ENCODE measurements at places on chromosomes 5 and 9.
A peak's percentile ranks its signal among the peaks of the same experiment; 100 is the strongest.

DNA sequence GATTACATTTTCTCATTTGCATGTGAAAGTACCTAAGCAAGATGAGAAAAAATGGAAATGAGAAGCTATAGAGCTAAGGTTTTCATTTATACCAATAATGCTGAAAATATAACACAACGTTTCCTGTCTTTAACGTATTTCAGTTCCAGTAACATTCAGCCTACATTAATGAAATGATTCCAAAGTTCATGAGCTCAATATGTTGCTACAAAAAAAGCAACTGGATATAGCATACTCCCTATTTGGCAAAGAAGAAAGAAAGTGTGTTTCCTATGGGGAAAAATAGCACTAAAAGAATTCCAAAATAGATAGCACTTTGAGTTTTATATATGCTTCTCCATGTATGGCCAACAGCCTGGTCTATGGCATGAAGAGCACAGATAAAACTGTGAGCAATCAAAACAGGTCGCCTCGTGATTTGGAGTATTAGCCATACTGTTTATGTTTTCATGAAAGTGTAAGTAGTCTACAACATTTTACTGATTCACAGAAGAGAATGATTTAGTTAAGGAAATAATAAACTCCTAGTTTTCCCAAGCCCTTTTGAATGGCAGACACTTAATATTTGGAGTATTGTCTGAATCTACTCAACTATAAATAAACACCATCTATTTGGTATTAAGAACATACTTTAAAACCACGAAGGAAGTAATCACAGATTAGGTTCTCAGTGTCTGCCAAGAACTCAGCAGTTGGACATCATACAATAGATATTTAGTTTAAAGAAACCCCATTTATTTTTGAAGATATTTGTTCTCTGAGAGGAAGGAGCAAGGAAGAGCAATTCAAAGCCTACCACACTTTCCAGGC, 258.7 kb upstream of the RASA1 start:
- no peak for DNase-seq

GRCh38 chr9:31394015-31394473, 990.4 kb upstream of the ACO1 start:
- no peak for DNase-seq

GRCh38 chr9:126578029-126578428, 35.7 kb upstream of the LMX1B start:
- no peak for DNase-seq

GRCh38 chr9:122239722-122240121, 11.0 kb upstream of the LHX6 start:
- DNase-seq, result no peak

- DNase-seq, result no peak
Observed at GRCh38 chr9:114452219-114453165, 52.8 kb downstream of the WHRN start.

- no peak for DNase-seq
Observed at GRCh38 chr5:1053391-1054017, 44.9 kb downstream of the NKD2 start.

GRCh38 chr5:121675924-121676323, 175.8 kb upstream of the FTMT start:
- DNase-seq, result no peak

GRCh38 chr9:136407911-136408310, 2.5 kb downstream of the ENTR1 start:
- no peak for DNase-seq

DNA sequence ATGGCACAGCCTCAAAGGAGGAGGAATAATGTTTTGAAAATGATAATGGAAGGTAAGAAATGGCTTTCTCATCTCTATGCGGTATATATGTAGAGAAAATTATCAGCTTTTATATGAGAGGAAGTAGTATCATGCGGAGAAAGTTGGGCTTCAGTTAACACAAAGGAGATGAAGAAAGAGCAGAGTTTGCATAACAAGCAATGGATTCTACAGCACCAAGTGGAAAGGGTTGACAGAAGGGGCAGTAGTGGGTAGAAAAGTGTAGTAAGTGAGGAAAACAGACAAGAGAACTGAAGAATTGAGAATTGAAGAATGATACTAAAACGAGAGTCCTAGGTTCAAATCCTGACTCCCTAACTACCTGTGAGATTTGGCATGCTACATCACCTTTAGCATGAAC, 51.0 kb downstream of the GNG10 start:
- DNase-seq, result no peak

DNA sequence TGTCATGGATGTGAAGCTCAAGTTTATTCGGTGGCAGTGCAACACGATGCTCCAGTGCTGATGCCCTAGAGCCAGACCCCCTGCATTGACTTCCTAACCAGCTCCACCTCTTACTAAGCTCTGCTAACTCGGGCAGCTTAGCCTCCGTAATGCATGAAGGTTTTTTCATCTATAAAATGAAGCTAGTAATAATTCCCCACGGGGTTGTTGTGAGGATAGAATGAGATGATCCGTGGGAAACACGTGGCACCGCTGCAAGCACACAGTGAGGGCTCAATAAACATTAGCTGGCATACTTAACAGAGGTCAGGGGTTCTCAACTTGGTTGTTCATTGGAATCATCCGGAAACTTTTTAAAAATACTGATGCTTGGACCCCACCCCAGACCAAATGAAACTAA, 6.8 kb downstream of the ENC1 start:
- DNase-seq, result no peak

- DNase-seq, result no peak
Observed at GRCh38 chr5:116388564-116389258, 185.9 kb downstream of the SEMA6A start.

- DNase-seq, result no peak
Observed at GRCh38 chr9:114757395-114757794, 48.4 kb downstream of the TNFSF15 start.

- peak; percentile 45 for DNase-seq
Observed at GRCh38 chr9:136403538-136403914, 3.6 kb upstream of the SNAPC4 start.

DNA sequence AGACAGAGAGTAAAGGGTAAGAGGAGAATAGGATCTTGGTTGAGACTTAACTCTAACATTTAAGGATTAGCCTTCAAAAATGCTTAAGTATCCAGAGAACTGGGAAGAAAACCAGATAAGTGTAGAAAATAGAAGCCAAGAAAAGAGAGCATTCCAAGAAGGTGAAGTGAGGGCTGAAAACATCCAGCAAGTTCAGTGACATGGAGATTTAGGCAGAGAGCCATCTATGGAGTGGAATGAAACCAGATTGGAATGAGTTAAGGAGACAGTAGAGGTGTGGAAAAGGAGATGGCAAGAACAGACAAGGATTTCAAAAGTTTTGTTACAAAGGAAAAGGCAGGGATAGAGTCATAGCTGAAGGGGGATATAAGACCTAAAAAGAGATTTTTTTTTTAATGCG, 188.1 kb downstream of the TRPM3 start:
- DNase-seq, result no peak

- DNase-seq, result no peak
Observed at GRCh38 chr9:98977246-98977714, 33.6 kb downstream of the COL15A1 start.

- DNase-seq, result no peak
Observed at GRCh38 chr9:91813176-91813795, 136.7 kb downstream of the ROR2 start.

GRCh38 chr9:129327552-129328328, 149.7 kb upstream of the IER5L start:
- no peak for DNase-seq

GRCh38 chr5:110536120-110537115, 190.1 kb downstream of the TMEM232 start:
- DNase-seq, result no peak

GRCh38 chr5:8676695-8677094, 807.7 kb downstream of the MTRR start:
- DNase-seq, result no peak

- no peak for DNase-seq
Observed at GRCh38 chr5:32677023-32677422, 34.1 kb upstream of the NPR3 start.

- DNase-seq, result no peak
Observed at GRCh38 chr5:32283539-32284377, 29.0 kb downstream of the MTMR12 start.

- no peak for DNase-seq
Observed at GRCh38 chr9:37466037-37466709, 923 bp upstream of the ZBTB5 start.

DNA sequence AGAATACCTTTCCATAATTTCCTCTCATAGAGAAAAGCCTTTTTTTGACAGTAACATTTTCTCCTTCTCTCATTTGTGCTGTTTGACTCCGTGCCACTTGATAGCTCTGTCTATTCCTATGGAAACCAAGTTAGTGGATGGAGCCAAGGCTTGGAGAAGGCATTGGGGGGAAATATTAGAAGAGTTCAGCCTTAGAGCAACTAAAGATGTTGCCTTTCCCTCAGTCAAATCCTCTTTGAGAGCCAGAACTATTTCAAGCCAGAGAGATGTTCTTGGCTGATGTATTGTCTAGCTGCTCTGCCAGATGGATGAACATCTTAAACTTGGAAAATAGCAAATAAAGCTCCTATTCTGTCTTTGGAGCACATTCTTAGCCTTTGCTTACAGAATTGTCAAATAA, 112.4 kb downstream of the INVS start:
- DNase-seq, result no peak

GRCh38 chr9:83477571-83477970, 60.6 kb downstream of the FRMD3 start:
- no peak for DNase-seq

- no peak for DNase-seq
Observed at GRCh38 chr9:136840877-136841645, 1.2 kb upstream of the AJM1 start.

DNA sequence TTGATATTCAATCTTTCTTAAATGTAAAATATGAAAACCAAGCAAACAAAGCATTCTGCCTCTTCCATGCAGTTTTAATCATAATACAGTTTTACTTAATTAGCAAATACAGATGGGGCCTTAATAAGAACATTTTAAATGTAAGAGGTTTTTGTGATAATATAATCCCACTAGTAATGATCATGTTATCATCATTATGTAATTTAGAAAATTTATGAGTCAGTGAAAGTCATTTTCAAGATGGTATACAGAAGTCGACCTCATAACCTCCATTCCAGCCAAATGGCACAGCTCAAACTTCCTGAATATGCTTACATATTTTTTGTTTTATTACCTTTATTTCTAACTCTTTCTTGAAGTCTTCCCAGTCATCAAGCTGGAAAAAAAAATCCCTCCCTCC, 102.2 kb upstream of the GNA14 start:
- no peak for DNase-seq

GRCh38 chr5:44089424-44090144, 299.6 kb downstream of the FGF10 start:
- DNase-seq, result no peak

- no peak for DNase-seq
Observed at GRCh38 chr5:52774005-52774410, 13.7 kb upstream of the ITGA1 start.

GRCh38 chr5:108762660-108763059, 15.0 kb downstream of the FER start:
- no peak for DNase-seq

- no peak for DNase-seq
Observed at GRCh38 chr9:136051453-136051836, 43.6 kb downstream of the NACC2 start.

GRCh38 chr5:179217356-179217755, 127.9 kb downstream of the ADAMTS2 start:
- no peak for DNase-seq

DNA sequence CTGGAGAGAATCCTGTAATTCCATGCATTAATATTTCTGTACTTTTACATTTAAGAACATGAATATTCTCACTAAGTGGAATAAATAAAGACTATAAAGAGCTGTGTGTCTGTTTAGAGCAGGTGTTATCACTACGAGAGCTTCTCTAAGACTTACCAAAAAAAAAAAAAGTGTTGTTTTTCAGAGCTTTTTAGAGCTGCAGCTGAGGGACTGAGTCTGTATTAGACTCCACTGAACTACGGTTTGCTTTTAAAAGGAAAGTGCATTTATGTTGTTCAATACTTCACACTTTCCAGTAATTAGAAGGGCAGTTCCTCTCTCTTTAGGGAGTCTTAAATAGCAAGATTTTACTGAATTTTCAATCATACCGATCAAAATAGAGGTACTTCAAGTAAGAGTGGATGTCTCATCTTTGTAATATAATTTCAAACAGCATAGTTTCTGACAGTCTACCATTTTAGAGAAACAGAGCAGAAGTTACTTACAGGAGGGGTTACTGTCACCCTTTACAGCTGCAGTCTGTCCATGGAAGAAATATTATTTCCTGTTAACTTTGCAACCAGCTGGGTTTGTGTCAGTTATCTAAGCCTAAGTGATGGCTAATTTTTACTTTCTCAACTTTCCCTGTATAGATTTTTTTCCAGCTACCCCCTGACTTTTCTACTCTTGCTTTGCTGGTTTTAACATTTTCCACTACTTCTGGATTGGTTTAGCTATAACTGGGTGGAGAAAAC, 2.4 kb downstream of the SYK start:
- no peak for DNase-seq

GRCh38 chr5:180329138-180329435, 24.0 kb downstream of the GFPT2 start:
- no peak for DNase-seq

- no peak for DNase-seq
Observed at GRCh38 chr5:168818558-168818957, 239.4 kb upstream of the PANK3 start.

GRCh38 chr9:87039809-87040392, 92.6 kb upstream of the GAS1 start:
- no peak for DNase-seq

GRCh38 chr9:93523518-93524144, 52.8 kb upstream of the PHF2 start:
- DNase-seq, result no peak

- no peak for DNase-seq
Observed at GRCh38 chr9:8085986-8086385, 286.4 kb upstream of the DMAC1 start.

- DNase-seq, result no peak
Observed at GRCh38 chr5:3392306-3392939, 203.2 kb upstream of the IRX1 start.

DNA sequence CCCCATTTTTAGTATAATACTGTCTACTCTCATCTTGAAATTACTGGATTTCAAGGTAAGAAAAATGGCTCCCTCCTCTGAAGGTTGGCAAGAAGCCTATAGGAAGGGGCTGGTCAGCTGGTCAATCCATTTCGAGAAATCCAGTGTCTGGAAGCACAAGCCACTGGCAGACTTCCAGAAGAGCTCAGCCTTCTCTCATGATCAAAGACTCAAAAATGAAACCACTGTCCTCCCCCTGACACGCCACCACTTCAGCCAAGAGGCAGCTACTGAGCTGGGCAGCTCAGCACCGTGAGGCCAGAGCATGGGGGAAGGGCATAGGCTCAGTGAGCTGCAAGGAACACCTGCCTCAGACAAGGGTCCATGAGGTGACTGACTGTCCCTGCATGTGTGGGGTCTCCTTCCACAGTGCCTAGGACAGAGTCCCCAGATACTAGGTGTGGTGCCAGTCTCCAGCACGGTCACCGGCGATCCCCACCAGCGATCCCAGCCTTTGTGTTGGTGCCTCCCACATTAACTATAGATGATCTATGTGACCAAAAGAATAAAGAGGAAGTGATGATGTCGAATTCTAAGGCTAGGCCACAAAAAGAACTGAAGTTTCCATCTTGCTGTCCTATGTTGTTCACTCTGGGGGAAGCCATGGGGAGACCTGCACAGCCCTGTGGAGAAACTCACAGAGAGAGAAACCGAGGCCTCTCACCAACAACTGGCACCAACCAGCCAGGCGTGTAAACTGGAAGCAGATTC, 100.1 kb upstream of the LRRTM2 start:
- no peak for DNase-seq
